ENCODE measurements at places on chromosomes 1 and 21.
A peak's percentile ranks its signal among the peaks of the same experiment; 100 is the strongest.

DNA sequence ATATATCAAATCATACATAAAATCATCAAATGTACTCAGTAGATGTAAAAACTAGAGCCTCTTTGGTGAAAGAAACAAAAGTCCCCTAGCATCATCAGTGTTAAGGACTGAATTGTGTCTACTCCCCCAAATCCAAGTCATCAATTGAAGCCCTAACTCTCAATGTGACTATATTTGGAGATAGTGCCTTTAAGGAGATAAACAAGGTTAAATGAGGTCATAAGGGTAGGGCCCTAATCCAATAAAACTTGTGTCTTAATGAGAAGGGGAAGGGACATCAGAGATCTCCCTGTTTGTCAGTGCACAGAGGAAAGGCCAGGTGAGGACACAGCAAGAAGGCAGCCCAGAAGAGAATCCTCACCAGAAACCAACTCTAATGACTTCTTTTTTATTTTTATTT, 33.5 kb downstream of the USP24 start:
- no peak for DNase-seq

GRCh38 chr1:72433591-72433990, 151.3 kb upstream of the NEGR1 start:
- DNase-seq: no peak

DNA sequence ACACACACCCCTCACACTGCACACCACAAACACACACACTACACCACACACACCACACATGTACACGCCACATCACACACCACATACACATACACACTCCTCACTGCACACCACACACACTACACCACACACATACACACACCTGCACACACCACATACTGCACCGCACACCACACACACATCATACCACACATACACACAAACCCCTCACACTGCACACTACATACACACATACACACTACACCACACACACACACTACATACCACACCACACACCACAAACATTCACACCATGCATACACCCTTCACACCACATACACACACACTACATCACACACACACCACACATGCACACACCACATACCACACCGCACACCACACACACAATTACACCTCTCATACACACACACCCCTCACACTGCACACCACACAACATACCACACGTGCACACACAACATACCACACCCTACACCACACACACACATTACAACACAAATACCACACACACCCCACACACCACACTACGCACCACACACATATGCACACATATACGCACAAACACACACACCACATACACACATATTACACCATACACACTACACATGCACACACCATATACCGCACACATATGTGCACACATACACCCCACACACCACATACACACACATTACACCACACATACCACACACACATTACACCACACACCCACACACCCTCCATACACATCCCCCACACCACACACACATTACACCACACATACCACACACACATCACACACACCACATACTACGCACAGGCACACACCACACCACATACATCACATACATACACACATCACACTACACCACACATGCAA, 29.6 kb downstream of the RAB7B start:
- DNase-seq: no peak

DNA sequence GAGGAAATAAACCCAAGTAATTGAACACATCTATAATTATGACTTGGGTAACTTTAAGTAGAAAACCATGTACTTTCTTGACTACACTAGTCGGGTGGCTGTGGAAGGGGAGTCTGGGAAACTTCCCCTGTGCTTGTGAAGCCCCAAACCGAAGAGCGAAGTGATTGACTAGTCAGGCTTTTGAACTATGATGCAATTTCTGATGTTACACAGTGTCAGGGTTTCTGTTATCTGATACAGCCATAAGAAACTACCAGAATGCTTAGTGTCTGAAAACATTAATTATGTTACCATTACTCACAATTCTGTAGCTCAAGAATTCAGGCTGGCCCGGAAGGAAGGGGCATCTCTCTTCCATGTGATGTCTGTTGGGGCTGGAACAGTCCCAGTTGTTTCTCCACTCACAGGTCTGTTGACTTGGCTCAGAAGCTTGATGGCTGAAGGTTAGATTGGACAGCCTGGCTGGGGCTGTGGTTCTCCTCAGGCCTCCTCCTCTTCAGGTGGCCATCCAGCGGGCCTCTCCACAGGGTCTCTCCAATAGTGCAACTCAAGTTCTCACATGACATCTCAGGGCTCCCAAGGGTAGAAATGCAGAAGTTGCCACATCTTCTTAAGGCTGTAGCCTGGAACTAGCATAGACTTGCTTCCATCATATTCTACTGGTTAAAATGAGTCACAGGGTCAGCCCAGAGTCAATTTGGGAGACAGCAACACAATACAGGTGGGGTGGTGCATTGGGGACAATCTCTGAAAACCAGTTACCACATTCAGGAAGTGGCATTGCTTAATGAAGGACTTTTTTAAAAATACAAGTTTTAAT, 8.3 kb upstream of the C8B start:
- DNase-seq: no peak

GRCh38 chr1:211628417-211628816, 47.0 kb downstream of the NEK2 start:
- DNase-seq: no peak

GRCh38 chr1:44947774-44948311, 38.6 kb downstream of the EIF2B3 start:
- peak; percentile 5 for DNase-seq

DNA sequence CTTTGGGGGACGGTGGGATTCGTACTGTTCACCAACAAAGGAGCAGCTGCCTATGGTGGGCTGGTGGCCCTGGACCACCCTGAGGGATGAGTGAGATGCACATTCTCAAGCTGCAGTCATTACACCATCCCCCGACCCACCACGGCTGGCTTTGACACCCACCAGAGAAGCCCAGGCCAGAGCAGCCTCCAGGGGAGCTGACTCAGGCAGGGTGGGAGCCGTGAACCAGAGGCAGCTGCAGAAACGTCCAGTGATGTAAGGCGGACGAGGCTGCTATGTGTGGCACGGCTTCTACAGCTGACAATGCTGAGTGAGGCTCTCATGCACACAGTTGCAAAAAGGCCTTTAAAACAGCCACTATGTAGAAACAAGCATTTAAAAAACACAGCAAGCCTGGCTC, 40.1 kb downstream of the CHAF1B start:
- DNase-seq: no peak

DNA sequence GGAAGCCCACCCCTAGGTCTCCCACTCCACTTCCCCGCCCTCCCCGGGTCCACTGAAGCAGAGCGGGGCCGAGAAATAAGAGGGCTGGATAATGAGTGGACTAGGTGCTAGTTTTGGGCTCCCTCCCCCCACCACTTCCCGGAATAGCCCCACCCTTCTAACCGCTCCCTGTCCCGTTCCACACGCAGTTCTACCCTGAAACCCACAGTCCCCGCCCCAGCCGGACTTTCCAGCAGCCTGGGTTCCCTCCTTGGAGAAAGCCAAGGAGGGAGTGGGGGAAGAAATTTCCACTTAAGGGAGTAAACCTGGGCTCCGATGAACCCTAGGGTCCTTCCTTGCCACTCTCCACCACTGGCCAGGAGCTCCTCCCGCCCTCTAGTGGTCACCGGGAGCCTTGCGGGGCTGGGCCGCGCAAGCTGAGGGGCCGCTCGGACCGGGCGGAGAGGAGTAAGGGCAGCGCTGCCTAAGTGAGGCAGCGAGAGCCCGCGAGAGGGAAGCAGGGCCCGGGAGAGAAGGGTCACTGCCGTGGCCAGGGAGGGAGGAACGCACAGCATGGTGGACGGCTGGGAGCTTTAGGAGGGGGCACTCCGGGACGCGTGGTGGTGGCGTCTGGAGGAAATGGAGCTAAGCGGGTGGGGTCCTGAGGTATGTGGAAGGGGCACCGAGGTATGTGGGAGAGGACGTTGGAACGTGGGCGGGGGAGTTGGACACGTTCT, 14.3 kb downstream of the THBS3 start:
- peak; percentile 91 for DNase-seq

Measured in fibroblast of pulmonary artery (primary cell).